ENCODE measurements at places on chromosomes 7 and 10. TPM values are rescaled to one million over a fixed set of nuclear protein-coding genes. Genes with fewer than 3 reads are reported as not detected.

The MSRB2 gene
- 33.5 TPM for total RNA-seq

The TAS2R41 gene
- total RNA-seq: not detected

The IMMP2L gene
- 4.6 TPM for total RNA-seq

The SPDYE6 gene
- not detected for total RNA-seq

The EVX1 gene
- not detected for total RNA-seq

The CHN2 gene
- total RNA-seq: 2.6 TPM

The PYROXD2 gene
- total RNA-seq: 2.3 TPM

The ASB15 gene
- not detected for total RNA-seq

The CUBN gene
- 0.35 TPM for total RNA-seq

The THNSL1 gene
- total RNA-seq: 3.5 TPM

The SPDYE18 gene
- total RNA-seq: not detected

The NEUROD6 gene
- not detected for total RNA-seq

The ARHGAP22 gene
- total RNA-seq: 27.6 TPM

The NRBF2 gene
- 26.2 TPM for total RNA-seq

The AS3MT gene
- total RNA-seq: 7.5 TPM

The COL17A1 gene
- total RNA-seq: not detected

The SLC26A3 gene
- total RNA-seq: not detected

The SRI gene
- 85.9 TPM for total RNA-seq

The SPOCK2 gene
- not detected for total RNA-seq

The BLNK gene
- total RNA-seq: not detected

The ANKRD30A gene
- not detected for total RNA-seq

The SEMA3E gene
- 0.35 TPM for total RNA-seq

The FFAR4 gene
- not detected for total RNA-seq

Measured in myometrial cell (primary cell).